ENCODE measurements at places on chromosomes 6 and 20.

GRCh38 chr20:45340236-45340847 lies 7.9 kb downstream of the SDC4 start:
- no peak for DNase-seq

- DNase-seq = no peak
These were observed 441.5 kb upstream of the FLRT3 start for GRCh38 chr20:14778875-14779274.

- DNase-seq = no peak
These were observed 347.3 kb downstream of the ESR1 start for GRCh38 chr6:152154559-152155356.

- no peak for DNase-seq
These were observed 77.4 kb upstream of the TMEM170B start for GRCh38 chr6:11460001-11460668.

- DNase-seq = no peak
These were observed 12.7 kb downstream of the IL22RA2 start for GRCh38 chr6:137160763-137161162.

Measured in stimulated activated CD4-positive, alpha-beta T cell treated with anti-CD3 and anti-CD28 coated beads, Interleukin-15, amount 100 ng/mL, for 1 hour (primary cell).